Ovary (tissue), 10 donors: ENCODE measurements at places on chromosomes 7 and 10. TPM values are rescaled to one million over a fixed set of nuclear protein-coding genes. Genes with fewer than 3 reads are reported as not detected.
A peak's percentile ranks its signal among the peaks of the same experiment; 100 is the strongest.

PARD3 gene
- 92.3 TPM for total RNA-seq

DNA sequence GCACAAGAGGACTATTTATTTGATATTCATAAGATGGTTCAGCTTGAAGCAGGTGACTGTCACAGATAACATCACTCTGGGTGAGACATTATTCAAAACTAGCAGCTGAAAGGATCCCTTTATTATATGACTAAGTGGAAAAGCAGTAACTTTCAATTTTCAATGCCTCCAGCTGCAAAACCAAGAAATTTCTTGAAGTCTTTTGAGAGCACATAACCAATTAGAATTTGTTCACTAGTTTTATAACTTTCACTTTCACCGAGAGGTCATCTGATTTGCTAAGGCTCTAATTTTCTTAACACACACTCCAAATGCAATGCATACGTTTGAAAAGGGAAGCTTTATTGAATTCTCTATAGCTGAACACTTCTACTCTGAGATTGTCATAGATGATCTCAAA, 88.6 kb upstream of the KLF14 start:
- no peak overlapping the region for H3K27ac ChIP-seq
- no peaks in the 10 kb centered on the region for H3K4me1 ChIP-seq
- H3K36me3 ChIP-seq, result no peaks in the 10 kb centered on the region

- H3K4me1 ChIP-seq, result peaks cover 20% of the 10 kb centered on the region
- no peaks in the 10 kb centered on the region for H3K27me3 ChIP-seq
- H3K4me3 ChIP-seq, result no peak overlapping the region
- H3K27ac ChIP-seq, result peak overlapping the region; percentile 40
- H3K36me3 ChIP-seq, result no peaks in the 10 kb centered on the region
Observed at GRCh38 chr7:94374231-94374630, 20.5 kb upstream of the COL1A2 start.

CFAP46 gene
- total RNA-seq, result 0.56 TPM

ASIC3 gene
- 5.4 TPM for total RNA-seq

- H3K4me1 ChIP-seq, result peaks cover 11% of the 10 kb centered on the region
- H3K27me3 ChIP-seq, result no peaks in the 10 kb centered on the region
- H3K36me3 ChIP-seq, result no peaks in the 10 kb centered on the region
- peak overlapping the region; percentile 88 for H3K4me3 ChIP-seq
- H3K27ac ChIP-seq, result peak overlapping the region; percentile 78
- no peak for DNase-seq
Observed at GRCh38 chr7:129610709-129611245, 743 bp upstream of the NRF1 start.

GRCh38 chr10:57675125-57675524, 592.6 kb downstream of the IPMK start:
- DNase-seq, result no peak
- H3K27me3 ChIP-seq, result no peaks in the 10 kb centered on the region
- H3K36me3 ChIP-seq, result no peaks in the 10 kb centered on the region
- H3K27ac ChIP-seq, result no peak overlapping the region
- H3K4me1 ChIP-seq, result no peaks in the 10 kb centered on the region
- H3K4me3 ChIP-seq, result no peak overlapping the region

FRA10AC1 gene
- 13.0 TPM for total RNA-seq

DNA sequence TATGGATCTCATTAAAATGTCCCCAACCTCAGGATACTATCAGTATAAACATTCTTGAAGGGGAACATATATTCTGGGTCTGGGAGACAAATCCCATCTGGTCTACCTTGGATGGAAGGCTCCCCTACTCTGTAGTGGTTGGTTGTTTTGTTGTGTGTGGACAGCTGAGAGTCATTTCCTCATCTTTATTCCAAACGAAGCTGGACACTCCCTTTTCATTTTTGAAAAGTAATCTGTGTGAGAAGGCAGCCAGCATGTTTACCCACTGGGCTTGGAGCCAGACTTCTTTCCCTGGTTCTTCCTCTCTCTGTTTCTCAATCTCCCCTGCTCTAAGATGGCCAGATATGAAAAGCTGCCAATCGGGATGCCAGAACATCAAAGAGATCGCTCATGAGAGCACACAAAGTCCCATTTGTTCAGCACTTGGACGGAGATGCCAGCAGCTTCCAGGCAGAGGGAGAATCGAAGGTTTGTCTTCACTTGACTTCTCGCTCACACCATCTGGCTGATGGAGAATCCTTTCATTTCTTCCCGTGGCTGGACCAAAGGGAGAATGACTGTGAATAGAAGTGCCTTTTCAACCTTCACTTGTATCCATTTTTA, 108.1 kb upstream of the AGR3 start:
- H3K27ac ChIP-seq, result no peak overlapping the region
- H3K4me1 ChIP-seq, result no peaks in the 10 kb centered on the region
- H3K27me3 ChIP-seq, result no peaks in the 10 kb centered on the region

GRCh38 chr7:77540402-77540822, 3.3 kb downstream of the PTPN12 start:
- no peaks in the 10 kb centered on the region for H3K36me3 ChIP-seq
- no peak overlapping the region for H3K4me3 ChIP-seq
- no peaks in the 10 kb centered on the region for H3K27me3 ChIP-seq
- H3K27ac ChIP-seq, result no peak overlapping the region

NRAP gene
- total RNA-seq, result 0.12 TPM

- H3K27ac ChIP-seq, result no peak overlapping the region
- no peaks in the 10 kb centered on the region for H3K4me1 ChIP-seq
- H3K36me3 ChIP-seq, result no peaks in the 10 kb centered on the region
- DNase-seq, result no peak
Observed at GRCh38 chr7:96697822-96698221, 11.8 kb downstream of the SEM1 start.

PIK3AP1 gene
- 4.6 TPM for total RNA-seq

OPN4 gene
- total RNA-seq, result not detected

C10orf71 gene
- not detected for total RNA-seq
